ENCODE measurements at places on chromosomes 11 and 22. TPM values are rescaled to one million over a fixed set of nuclear protein-coding genes. Genes with fewer than 3 reads are reported as not detected.

The DESI1 gene
- total RNA-seq: 12.2 TPM

The FOSL1 gene
- 63.9 TPM for total RNA-seq

The SAA4 gene
- not detected for total RNA-seq

The FGF3 gene
- total RNA-seq: not detected

The DGCR6 gene
- total RNA-seq: 2.2 TPM

The POU2AF2 gene
- total RNA-seq: not detected

The ZP1 gene
- total RNA-seq: not detected

The GP1BB gene
- 0.89 TPM for total RNA-seq

The BATF2 gene
- total RNA-seq: 0.50 TPM

The ASCL2 gene
- total RNA-seq: not detected

The OR5M11 gene
- total RNA-seq: not detected

The RTL10 gene
- 11.6 TPM for total RNA-seq

The DERL3 gene
- total RNA-seq: 0.44 TPM

The EFEMP2 gene
- total RNA-seq: 37.7 TPM

The OR2D2 gene
- total RNA-seq: 1.5 TPM

The GGT5 gene
- 1.9 TPM for total RNA-seq

The ARHGAP20 gene
- 3.6 TPM for total RNA-seq

The OR10G8 gene
- not detected for total RNA-seq
